ENCODE measurements at places on chromosomes 16 and 17.

- no peak for DNase-seq
Measured at GRCh38 chr17:72642720-72643119, 449.8 kb downstream of the SLC39A11 start.

DNA sequence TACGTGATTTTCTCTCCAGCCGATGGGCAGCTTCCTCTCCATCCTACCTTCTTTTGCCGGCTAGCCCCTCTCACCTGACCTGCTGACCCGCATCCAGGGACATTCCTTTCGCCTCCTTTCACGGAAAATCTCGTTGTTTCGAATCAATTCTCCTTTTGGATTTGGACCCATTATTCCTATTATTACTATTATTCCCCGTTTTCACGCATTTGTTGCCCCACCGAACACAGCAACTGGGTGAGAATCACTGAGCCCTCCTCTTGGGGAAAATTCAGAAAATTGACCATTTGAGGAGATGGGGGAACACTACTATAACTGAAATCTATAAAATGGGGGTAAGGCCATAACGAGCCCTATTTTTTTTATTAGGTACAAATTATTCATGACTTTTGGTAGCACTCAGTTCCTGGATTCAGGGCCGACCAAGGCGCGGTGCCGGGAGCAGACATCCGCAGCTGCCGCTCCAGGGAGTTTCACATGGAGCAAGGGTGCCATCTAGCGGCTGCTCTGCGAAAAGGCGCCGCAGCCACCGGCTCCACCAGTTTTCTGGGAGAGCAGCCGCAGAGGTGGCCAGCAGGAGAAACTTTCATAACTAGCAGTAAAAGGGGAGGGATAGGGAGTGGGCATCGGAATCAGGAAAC lies 3.3 kb upstream of the HOXB8 start:
- peak; percentile 79 for DNase-seq

DNA sequence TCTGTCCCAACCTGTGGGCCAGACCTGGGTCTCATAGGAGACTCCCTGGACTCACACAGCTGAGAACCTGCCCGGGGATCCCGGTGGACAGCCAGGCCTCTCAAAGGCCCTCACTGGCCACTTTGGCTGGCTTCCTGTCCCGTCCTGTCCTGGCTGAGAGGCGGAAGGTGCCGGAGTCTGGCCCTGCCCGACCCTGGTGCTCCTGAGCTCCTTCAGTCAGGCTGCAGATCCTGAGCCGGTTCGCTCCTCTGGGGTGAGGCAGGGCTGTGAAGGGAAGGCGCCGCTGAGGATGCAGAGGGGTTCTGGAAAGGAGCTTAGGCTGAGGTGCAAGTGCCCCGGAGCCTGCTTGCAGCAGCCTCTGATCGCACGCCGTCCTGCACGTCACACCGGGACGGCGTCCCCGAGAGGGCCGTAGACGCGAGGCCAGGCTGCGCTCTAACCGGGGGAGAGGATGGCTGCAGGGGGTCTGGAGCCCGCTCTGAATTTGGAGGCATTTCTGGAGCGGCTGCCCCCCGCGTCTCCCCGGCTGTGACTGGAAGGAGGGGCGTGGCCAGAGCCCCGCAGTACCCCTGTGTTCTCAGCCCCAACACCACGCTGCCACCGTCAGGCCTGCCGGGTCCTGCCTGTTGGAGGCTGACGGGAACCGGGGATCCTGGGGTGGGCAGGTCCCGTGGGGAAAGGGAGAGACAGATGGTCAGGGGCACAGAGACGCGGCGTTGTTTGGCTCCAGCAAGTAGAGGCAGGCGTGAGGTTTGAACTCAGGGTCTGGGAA lies 4.1 kb downstream of the HGS start:
- no peak for DNase-seq

DNA sequence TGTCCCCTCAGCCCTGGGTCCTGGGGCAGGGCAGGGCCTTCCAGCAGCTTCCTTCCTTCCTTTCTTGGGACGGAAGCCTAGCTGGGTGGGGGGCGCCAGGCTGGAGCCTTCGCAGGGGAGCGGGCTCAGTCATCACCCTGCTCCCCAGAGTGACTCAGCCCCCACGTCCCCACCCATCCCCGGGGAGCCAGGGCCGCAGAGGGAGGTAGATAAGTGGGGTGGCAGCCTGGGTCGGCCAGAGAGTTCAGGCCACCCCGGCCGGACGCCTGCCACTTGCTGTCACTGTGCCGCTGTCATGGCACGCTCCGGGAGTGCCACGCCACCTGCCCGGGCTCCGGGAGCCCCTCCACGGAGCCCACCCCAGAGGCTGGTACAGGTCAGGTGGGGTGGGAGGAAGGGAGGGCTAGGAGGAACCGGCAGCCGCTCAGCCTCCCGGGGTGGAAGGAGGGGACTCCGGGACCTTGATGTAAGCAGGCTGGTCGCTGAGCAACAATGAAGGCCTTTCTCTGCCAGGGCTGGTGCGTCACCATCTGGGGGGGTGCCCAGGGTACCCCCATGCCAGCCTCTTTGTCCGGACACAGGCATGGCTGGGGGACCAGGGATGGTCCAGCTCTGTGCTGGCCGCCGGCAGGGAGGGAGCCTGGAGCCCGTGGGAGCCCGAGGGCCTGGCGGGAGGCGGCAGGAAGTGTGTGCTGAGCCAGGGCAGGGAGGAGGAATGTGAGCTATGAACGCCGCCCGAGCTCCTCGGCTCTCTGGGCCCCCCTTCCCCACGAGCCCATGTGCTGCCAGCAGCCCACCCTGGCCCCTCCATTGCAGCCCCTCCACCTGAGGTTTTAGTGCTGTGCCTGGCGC lies 6.6 kb downstream of the NHERF2 start:
- no peak for DNase-seq

DNA sequence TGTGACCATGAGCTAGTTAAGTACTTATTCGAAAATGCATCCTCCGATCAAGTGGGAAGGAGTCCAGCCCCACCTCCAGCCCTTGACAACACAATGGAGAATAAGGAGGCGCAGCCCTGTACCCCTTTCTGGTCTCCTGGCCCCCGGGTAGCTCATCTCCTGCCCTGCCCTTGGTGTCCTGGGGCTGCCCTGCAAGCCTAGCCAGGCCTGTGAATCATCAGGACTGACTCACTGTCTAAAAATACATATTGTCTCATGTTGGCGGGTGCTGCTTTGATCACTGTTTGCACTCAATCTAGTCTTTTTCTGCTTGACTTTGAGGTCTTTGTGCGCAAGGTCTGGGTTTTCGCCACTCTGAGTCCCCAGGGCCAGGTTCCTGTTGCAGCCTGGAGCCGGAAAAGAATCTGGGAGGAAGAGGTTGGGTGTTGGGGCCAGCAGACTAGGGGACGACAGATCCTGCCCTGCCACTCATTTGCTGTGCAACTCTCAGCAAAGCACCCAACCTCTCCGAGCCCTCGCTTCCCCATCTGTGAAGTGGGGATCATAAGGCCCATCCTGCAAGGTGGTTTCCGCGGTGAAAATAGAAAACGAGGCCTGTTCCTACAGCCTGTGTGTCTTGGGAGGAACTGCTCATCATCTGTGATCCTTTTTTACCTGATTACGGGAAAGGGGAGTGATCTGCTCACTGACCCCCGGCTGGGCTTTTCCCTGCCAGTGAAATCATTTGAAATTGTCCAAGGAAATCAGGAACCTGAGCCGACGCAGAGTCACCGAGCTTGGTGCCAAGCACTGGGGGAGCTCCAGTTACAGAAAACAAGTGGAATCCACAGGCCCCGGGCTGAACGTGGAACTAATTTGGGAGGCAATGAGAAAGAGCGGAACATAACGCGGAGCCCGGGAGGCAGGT lies 230.4 kb downstream of the PARN start:
- DNase-seq: no peak

- no peak for DNase-seq
Measured at GRCh38 chr16:61836804-61837393, 199.3 kb downstream of the CDH8 start.

- peak; percentile 31 for DNase-seq
Measured at GRCh38 chr16:19884611-19885450, at the start of gene GPRC5B. GPRC5B (minus strand) TSS chr16:19884848; CDS start chr16:19872845, 12,003 bp downstream.

DNA sequence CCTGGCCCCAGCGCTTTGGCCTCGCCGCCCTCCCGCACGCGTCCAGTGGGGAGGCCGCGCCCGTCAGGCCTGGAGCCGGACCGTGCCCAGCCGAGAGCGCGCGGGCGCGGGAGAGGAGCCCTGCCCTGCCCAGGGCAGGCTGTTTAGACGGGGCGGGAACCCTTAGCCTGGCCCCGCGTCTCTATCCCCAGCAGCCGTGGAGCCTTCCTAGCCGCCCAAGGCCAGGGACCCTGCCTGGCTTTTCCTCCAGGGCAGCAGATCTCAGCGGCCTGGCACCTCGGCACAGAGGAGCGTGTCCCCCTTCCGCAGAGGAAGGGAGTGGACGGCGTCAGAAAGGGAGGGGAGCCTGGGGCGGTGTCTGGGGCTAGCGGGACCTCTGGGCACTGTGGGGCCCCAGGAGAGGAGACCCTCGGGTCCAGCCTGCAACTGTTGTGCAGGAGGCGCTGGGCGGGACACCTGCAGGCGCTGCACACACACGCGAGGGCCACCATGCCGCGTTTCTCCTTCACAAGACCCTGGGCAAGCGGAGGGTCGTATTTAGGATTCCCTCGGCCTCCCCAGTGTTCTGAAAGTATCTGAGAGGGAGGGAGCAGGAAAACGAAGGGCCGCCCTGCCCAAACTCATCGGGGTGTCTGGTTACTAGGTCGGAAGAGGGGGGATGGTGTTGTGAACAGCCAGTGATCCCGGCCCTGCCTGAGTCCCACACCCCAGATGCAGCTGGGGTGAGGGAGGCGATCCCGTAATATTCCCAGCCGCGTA lies 2.3 kb upstream of the NPTX1 start:
- DNase-seq: no peak

DNA sequence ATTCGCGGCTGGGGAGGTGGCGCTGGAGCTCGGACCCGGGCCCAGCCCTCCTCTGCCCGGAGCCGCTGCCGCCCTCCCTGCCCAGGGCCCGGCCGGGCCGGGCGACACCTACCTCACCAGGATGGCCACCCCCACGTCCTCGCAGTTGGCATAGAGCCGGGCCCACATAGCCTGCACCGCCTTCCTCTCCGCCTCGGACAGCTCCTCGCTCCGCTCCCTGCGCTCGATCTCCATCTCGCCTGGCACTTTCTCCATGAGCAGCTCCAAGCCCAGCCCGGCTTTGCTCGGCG lies 276 bp downstream of the CYGB start:
- no peak for DNase-seq
